ENCODE measurements at places on chromosomes 6 and 20.
A peak's percentile ranks its signal among the peaks of the same experiment; 100 is the strongest.

DNA sequence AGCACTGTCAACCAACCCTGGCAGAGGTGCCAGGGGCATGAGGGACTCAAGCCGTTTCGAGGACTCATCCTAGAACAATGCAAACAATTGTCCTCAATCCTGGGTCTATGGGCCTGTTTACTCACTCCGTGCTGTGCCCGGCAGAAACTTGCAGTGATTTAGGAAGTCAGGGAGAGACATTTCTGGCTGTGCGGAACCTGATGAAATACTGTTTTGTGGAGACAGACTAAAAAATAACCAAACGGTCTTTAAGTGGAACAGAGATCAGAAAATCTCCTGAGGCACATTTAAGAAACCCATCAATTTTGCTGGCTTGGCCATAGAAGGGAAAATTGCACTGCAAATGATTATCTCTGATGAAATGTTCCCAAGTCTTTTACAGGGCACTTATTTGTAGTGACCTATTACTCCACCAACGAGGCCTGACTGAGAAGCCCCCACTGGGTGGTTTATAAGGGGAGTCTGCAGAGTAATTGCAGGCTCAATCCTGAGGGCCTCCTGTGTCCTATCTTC, 79.8 kb upstream of the KCNK16 start:
- peak; percentile 94 for DNase-seq

DNA sequence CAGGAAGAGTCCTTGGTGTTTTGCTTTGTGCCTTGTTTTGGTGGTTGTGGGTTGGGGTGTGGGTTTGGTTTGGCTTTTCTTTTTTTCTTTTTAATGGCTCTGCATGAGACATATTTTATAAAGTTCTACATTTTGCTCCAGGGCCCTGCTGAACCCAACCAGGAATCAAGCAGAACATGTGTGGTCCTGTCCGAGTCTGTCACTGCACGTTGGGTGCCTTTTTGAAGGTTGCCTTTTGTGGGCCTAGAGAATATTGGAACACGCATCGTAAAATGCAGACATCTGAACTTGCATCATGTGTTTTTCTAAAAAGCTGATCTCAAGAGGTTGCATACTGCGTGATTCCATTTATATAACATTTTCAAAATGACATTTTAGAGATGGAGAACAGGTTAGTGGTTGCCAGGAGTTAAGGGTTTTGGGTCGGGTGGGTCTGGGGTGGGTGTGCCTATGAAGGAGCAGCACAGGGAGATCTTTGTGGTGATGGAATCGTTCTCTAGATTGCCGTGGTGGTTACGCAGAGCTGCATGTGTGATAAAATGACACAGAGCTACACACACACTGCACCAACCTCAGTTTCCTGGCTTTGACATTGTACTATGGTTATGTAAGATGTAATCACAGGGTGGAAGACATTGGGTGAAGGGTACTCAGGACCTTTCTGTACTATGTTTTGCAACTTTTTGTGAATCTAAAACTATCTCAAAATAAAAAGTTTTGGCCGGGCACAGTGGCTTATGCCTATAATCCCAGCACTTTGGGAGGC, 80.2 kb downstream of the EYA2 start:
- no peak for DNase-seq

DNA sequence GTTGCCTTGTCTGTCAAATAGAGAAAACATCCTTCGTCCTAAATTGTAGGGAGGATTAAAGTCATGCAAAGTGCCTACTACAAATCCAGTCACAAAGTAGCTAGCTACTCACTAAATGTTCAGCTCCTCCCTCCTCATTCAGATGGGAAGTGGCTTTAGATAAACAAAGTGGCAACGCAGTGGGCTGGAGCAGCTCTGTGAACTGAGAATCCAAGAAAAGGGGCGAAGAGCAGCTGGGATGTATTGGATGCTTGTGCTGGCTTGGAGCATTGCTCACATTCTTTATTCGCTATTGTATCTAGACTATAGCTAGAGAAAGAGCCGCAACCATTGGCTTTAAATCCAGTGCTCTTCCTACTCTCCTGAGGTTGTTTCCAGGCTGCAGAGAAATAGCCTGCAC, 10.3 kb downstream of the MOG start:
- no peak for DNase-seq

DNA sequence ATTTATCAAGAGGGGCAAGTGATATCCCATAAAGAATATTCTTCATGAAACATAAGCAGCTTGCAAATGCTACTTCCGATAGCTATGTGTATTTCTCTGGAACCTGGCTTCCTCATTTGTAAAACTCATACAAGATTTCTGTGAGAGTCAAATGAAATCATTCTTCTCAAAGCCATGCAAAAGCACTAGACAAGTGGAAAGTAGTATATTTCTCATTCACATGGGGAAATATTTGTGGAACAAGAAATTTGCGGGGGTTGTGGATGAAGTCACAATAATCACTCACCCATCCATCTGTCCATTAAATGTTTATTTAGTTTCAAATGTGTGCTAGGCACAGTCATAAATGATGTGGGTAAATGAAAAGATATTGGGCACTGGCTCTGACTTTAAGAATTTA, 150.5 kb downstream of the IPCEF1 start:
- no peak for DNase-seq

- no peak for DNase-seq
These were observed 188.4 kb downstream of the JARID2 start for GRCh38 chr6:15434263-15434662.

DNA sequence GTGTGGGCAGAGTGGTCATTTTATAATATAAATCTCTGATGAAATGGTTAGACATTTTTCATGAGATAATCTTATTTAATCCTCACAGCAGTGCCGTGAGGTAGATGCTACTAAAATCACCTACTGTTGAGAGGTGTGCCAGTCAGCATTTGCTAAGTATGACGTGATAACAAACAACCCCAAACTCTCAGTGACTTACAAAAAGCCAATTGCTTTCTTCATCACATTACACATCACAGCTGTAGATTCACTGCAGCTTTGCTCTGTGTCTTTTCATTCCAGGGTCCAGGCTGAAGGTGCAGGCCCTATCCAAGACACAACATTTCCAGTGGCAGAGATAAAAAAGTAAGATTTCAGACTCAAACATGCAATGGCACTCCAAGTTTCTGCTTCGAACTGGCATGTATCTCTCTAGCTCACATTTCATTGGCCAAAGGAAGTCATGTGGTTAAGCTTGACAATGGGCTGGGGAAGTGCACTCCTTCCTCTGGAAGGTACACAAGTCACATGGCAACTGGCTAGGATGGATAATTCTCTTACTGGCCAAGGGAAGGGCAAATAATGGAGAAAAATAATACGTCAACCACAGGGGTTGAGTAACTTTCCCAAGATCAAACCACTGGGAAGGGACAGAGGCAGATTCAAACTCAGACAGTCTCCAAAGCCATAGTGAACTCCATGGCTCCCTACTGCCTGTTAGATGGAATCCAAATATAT, 69.5 kb upstream of the EPB41L1 start:
- peak; percentile 20 for DNase-seq

- no peak for DNase-seq
These were observed 13.4 kb upstream of the CHRNA4 start for GRCh38 chr20:63374504-63374903.

GRCh38 chr6:90139272-90139817, 157.3 kb downstream of the BACH2 start:
- DNase-seq = no peak

- no peak for DNase-seq
These were observed 1.5 kb downstream of the PYGB start for GRCh38 chr20:25249198-25249931.

- DNase-seq = no peak
These were observed 35.9 kb upstream of the FAM135A start for GRCh38 chr6:70377372-70377771.

DNA sequence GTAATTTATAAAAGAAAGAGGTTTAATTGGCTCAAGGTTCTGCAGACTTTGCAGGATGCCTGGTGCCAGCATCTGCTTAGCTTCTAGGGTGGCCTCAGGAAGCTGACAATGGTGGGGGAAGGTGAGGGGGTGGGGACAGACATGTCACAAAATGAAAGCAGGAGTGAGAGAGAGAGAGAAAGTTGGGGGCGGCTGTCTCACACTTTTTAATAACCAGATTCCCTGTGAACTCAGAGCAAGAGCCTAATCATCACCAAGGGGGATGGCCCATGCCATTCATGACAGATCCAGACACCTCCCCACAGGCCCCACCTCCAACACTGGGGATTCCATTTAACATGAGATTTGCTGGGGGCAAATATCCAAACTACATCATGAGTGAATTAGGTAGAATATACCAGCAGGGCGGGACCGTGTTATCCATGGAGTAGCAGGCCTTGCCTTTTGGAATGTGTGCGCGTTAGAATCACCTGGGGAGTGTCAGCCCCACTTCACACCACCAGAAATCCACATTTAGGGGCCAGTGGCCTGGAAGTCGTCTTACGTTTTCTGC, 258.8 kb downstream of the CDH4 start:
- no peak for DNase-seq

- DNase-seq = peak; percentile 20
These were observed 6.0 kb upstream of the FASTKD5 start for GRCh38 chr20:3165473-3166337.

DNA sequence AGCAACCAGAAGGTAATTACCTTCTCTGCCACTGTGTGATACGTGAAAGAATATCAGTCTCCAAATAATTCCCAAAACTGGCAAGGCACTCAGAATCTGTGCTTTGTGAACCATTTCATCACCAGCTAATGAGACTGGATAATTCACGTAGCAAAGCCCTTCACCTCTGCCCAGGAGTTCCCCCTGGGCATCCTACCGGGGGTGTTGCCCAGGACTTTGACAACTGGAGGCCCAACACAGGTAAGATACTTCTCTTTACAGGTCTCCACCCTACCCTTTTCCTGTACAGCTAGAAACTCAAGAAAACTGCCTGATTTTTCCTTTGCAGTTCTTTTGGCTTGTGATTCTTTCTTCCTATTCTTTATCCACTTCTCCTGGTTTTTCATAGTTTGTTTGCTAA, 2.7 kb upstream of the CD24 start:
- no peak for DNase-seq

DNA sequence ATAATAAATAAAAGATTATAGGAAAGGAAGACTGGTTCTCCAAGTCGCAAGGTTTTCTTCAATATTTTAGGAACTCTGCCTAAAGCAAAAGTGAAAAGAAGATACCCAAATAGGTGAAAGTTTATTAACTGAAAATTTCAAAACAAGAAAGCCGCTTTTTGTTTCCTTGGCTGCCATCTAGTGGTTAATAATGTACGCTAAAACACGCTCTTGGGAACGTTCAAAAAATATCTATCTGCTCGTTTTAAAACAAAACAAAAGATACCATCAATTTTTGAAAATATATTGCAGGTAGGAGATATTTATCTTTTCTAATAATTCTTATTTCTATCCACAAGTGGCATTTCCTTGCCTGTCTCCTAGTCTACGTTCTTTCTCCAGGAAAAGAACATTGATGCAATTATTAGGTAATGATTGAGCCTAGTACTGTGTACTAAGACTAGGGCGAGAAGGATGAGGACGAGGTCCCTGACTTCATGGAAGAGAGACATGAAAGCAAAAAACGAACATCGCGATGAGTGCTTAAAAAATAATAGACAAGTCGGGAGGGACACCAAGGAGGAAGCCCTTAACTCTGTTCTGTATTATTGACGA, 97.2 kb downstream of the SPTLC3 start:
- peak; percentile 41 for DNase-seq

DNA sequence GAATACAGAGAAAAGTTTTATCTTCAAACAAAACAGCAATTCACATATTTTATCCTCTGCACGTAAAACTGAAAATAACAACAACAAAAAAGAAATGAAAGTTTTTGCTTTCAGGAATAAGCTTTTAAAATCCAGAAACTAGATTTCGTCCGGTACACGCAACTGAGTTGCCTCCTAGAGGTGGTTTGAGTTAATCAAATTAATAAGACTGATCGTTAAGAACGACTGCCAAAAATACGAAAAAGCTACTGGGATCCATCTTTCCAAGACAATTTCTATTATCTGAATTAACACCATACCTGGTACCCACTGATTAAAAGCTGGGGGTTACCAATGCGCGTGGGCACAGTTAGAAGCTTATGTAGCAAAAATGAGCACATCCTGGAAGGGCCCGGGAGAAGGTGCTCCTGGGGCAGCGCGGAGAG, 669 bp downstream of the PDCD2 start:
- peak; percentile 2 for DNase-seq

DNA sequence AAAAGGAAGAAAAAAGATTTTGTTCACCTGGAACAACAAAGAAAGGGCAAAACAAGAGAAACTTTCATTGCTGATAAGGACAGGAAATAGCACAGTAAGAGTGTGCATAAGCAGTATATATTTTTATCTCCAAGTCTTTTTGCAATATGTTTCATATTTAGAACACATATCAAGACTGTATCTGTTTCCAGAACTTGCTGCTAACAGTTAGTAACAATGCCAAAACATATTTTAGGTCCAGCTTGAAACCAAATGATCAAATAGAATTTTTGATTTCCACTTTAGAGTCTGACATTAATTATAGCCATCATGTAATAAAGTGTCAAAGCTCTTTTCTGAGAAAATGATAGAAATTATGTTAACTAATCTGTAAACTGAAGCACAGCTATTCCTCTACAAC, 143.5 kb upstream of the SUPT3H start:
- no peak for DNase-seq

- DNase-seq = no peak
These were observed 379.7 kb upstream of the IMPG1 start for GRCh38 chr6:76451926-76452709.

DNA sequence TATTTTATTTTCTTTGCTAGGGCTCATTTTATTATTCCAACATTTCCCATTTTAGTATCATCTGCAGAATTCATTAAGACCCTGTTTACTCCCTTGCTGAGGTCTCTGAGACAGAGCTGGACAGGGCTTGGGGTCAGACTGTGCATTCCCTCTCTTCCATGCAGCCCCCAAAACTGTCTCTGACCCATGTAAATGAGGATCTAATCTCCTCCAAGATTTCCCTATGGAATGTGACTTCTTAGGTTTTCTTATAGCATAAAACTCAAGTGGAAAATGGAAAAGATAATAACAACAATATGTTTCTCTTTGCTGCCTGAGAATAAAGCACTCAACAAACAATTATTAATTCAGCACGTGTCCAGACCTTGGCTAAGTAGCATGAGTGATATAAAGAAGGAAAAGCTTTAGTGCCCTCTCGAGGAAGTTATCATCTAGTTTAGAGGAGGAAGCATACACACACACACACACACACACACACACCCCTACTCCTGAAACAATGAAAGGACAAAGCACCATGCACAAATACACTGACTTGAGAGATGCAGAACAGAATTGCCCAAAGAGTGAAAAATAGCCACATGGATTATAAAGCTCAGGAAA, 815.5 kb downstream of the BCKDHB start:
- peak; percentile 38 for DNase-seq
